ENCODE measurements at places on chromosomes 6 and 20.
A peak's percentile ranks its signal among the peaks of the same experiment; 100 is the strongest.

- no peak for DNase-seq
Measured at GRCh38 chr20:54201268-54201846, 6.5 kb upstream of the PFDN4 start.

GRCh38 chr20:45329497-45330319, 18.5 kb downstream of the SDC4 start:
- DNase-seq = no peak

GRCh38 chr6:110527516-110527915, 51.1 kb upstream of the SLC22A16 start:
- DNase-seq = no peak

- no peak for DNase-seq
Measured at GRCh38 chr6:143766185-143766553, 77.0 kb upstream of the LTV1 start.

DNA sequence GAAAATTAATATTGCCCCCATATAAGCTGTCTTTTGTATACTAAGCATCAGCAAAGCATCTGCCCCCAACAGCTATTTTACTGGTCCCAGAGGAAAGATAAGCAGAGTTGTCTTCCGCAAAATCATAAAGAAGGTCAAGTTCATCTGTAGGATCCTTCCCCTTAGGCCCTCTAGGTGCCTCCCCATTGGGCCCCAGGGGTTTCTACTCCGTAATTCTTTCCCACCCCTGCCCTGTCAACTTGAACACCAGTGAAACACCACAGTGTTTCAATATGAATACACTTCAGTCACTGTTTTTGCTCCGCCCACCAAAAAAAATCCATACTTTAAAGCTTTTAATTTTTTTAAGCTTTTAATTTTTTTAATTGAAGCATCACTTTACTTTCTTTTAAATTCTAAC, 159.2 kb downstream of the ATXN1 start:
- DNase-seq = no peak

DNA sequence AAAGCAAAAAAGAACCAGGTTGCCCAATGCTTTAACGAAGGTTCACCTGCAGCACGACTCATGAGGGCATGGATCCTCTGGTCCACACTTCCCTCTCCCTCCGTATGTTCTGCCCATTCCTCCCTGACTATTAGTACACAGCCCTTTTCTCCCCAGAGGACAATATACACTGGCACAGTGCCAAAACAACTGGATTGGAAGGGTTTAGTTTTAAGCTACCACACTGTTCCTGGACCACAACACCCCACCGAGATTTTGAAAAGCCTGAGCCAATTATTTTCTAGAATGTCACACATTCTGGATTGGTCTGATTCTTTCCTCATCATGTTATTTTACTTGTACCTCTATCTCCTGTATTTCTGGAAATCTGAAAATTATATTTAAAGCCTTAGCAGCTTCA, 2.9 kb upstream of the AKAP7 start:
- no peak for DNase-seq

DNA sequence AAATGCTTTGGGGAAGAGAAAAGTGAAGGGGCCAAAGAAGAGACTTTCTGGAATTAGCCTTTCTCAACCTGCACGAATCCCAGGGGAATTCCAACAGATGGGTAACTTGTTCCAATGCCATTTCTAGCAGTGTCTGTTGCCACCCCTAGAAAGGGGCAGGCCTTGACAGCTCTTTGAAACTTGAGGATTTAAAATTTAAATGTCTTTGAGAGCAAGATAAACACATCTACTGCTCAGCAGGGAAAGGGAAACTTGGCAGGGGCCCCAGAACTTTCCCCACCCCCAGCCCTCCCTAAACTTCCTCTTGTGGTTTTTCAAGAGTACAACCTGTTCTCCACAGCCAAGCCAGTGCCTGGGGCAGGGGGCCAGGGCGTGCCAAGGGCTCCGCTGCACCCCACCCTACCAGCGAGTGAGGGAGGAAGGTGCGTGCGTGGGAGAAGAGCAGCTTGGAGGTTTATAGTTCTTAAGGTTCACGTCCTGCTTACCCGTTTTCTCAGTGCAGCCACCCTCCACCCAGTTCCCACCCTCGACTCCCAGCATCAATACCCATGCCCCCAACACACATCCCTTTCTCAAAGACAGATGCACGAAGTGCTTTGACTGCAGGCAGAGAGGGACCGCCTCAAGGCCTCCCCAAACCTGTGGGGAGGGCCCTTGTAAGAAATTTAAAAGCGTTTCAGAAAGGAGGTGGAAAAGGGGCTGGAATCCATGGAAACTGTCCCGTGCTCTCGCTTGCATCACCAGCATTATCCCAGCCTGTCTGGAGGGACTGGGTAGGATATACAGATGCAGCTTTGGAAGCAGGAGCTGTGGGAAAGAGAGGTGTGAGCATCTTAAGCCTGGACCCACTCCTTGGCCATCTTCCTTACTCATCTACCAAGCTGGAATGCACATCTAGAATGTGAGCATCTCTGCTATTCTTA, 4.5 kb upstream of the TAF8 start:
- DNase-seq = peak; percentile 49

DNA sequence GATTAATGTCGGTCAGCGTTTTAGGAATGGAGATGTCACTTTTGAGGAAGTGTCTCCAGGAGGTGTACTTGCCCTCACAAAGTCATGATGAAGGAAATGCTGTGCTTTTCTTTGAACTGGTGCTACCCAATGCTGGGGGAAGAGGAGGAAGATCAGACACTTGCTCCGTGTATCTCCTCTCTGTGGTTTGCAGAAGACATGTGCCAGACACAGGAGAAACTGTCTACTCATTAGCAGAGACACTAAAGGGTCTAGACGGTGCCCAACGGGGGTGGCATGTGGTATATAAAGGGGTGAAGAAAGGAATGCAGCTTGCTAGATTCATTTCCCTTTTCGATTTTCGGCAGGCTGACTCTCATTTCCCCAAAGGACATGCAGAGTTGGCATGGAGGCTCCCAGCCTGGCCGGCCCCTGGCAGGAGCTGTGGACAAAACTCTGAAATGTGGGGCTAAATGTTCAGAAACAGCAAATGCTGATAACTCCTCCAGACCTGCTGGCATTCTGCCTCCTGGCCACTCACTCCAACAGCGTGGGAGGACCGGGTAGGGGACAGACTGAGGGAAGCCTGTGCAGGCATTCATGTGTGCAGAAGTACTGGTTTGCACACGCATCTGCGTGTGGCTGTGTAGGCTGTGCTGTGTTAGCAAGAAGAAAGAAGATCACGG, 59.6 kb upstream of the QKI start:
- DNase-seq = no peak

DNA sequence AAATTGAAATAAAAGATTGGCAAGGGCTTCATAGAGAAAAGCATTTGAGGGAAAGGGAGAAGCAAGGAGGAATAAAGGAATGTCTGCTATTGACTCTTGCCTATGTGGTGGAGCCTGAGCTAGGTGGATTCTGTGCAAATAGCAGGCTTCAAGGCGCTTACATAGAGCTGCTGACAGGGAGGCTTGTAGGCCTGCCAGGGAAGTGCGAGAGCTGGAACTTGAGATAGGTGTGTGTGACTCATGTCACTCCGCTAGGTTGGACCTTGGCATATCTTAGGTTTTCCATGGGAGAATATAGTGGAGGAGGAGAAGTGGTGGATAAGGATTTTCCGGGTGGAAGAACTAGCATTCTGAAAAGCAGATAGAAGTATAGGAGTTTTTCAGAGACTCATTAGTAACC, 14.0 kb downstream of the SNRNP48 start:
- DNase-seq = no peak

- no peak for DNase-seq
Measured at GRCh38 chr6:153340568-153340967, 209.5 kb upstream of the RGS17 start.

Measured in substantia nigra (tissue), 51 donors.